ENCODE measurements at places on chromosomes 2 and 18.

DNA sequence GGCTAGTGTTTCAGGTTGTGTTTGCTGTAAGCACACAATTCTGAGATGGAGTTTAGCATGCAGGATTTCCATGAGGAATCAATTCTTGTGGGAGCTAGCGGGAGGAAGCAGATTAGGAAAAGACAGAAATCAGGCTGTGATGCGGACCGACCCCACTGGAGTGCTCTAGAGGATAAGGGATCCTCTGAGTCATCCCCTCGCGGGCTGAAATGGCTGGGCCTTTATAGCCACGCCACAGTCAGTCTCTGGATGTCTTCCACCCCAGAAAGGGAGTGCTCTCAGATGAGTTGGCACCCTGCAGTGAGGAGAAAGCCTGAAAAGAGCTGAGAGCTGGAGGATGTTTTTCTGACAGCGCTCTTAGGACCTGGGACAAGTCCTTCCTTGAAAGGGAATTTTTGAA, 102.4 kb downstream of the GALNT3 start:
- no peak overlapping the region for H3K4me3 ChIP-seq
- no peaks in the 10 kb centered on the region for H3K36me3 ChIP-seq
- H3K27me3 ChIP-seq = no peaks in the 10 kb centered on the region

DNA sequence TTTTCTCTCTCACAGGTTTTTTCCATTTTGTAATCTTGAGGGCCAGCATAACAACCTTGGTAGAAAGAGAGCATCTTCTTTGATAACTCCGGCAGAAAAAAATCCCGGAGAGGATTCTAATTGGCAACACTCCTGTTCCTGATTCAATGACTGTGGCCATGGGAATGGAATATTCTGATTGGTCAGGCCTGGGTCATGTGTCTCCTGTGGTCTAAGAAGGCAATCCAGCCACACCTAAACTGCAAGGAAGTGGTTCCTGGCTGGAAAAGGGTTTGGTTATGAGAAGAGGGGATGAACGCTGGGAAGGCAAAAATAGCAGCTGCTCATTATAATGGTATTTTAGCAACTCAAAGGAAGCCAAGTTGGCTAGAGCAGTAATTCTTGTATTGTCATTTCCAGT, 24.8 kb upstream of the ZNF638 start:
- H3K36me3 ChIP-seq = no peaks in the 10 kb centered on the region
- H3K4me1 ChIP-seq = no peaks in the 10 kb centered on the region
- H3K27me3 ChIP-seq = no peaks in the 10 kb centered on the region
- no peak for DNase-seq
- no peak overlapping the region for H3K4me3 ChIP-seq

- no peak overlapping the region for H3K27ac ChIP-seq
- no peaks in the 10 kb centered on the region for H3K27me3 ChIP-seq
- H3K36me3 ChIP-seq = peaks cover 43% of the 10 kb centered on the region
- DNase-seq = no peak
- no peaks in the 10 kb centered on the region for H3K4me1 ChIP-seq
Measured at GRCh38 chr18:251572-251971, 16.3 kb downstream of the THOC1 start.

DNA sequence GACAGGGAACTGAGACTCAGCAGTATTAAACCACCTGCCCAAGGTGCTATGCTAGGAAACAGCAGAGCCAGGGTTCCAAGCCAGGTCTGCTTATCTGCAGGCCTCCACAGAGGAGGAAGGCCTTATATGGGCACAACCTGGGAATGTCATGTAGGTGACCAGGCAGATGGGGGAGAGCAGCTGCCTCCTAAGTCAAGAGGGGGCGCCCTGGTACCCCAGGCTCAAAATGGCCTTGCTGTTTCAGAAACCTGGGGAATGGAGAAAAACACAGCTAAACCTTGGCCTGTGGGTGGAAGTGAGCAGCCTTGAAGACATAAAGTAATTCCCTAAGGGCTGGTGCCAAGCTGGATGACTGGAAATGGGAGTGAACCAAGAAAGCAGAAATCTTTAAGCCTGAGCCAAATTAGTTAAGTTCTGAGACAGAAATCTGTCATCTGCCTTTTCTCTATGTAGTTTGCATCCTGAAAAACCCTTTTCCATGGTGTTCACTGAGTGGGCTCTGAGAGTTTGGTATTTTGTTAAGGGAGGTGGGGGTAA, 79.1 kb downstream of the MAPK4 start:
- no peak for DNase-seq
- no peaks in the 10 kb centered on the region for H3K27me3 ChIP-seq
- H3K36me3 ChIP-seq = no peaks in the 10 kb centered on the region
- no peak overlapping the region for H3K27ac ChIP-seq
- H3K4me3 ChIP-seq = no peak overlapping the region
- no peaks in the 10 kb centered on the region for H3K4me1 ChIP-seq

- DNase-seq = no peak
- H3K27me3 ChIP-seq = no peaks in the 10 kb centered on the region
- peaks cover 5% of the 10 kb centered on the region for H3K4me1 ChIP-seq
- no peak overlapping the region for H3K4me3 ChIP-seq
Measured at GRCh38 chr18:12598181-12598930, 59.6 kb downstream of the SPIRE1 start.

DNA sequence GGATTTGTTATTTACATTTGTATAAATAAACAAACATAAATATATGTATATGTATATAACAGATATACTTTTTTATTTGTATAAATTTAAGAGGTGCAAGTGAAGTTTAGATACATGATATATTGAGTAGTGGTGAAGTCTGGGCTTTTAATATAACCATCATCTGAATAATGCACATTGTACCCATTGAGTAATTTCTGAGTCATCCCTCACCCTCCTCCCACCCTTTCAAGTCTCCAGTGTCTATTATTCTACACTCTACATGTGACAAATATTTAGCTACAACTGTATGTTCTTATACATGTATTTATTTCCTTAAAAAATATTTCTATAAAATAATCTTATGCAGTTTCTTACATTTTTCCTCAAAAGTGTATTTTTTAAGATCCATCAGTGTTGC, 358.7 kb upstream of the TFPI start:
- DNase-seq = no peak
- H3K27me3 ChIP-seq = no peaks in the 10 kb centered on the region
- no peaks in the 10 kb centered on the region for H3K36me3 ChIP-seq
- no peak overlapping the region for H3K27ac ChIP-seq

All from stimulated activated naive B cell treated with anti-CD40 and anti-IgM and Interleukin-4, amounts not matched to agents 10 μg/mL and 1 μg/mL and 100 μg/mL, for 72 hours (primary cell).